ENCODE measurements at places on chromosomes 5 and 9. TPM values are rescaled to one million over a fixed set of nuclear protein-coding genes. Genes with fewer than 3 reads are reported as not detected.

SLC27A4 gene
- 24.5 TPM for total RNA-seq

CATSPER3 gene
- not detected for total RNA-seq

BARHL1 gene
- not detected for total RNA-seq

CDKN2B-AS1 gene
- 2.3 TPM for total RNA-seq

SLC25A46 gene
- total RNA-seq = 103 TPM

PCDHGB1 gene
- under 0.01 TPM for total RNA-seq

RASEF gene
- under 0.01 TPM for total RNA-seq

IGFBPL1 gene
- 0.32 TPM for total RNA-seq

MYOT gene
- not detected for total RNA-seq

IFNK gene
- total RNA-seq = not detected

MARCOL gene
- not detected for total RNA-seq

HEMGN gene
- not detected for total RNA-seq

SH3RF2 gene
- total RNA-seq = 2.6 TPM

CTNNAL1 gene
- 239 TPM for total RNA-seq

HTR4 gene
- total RNA-seq = not detected

IL9 gene
- total RNA-seq = not detected

CDO1 gene
- 1.1 TPM for total RNA-seq

SLC36A2 gene
- not detected for total RNA-seq

GABRA1 gene
- not detected for total RNA-seq

ARHGEF28 gene
- total RNA-seq = 77.3 TPM

SGCD gene
- total RNA-seq = under 0.01 TPM

HSPA5 gene
- total RNA-seq = 191 TPM

OR13J1 gene
- total RNA-seq = not detected

TTC23L gene
- 0.15 TPM for total RNA-seq

ITGA2 gene
- 74.1 TPM for total RNA-seq
